ENCODE measurements at places on chromosomes 5 and 9. TPM values are rescaled to one million over a fixed set of nuclear protein-coding genes. Genes with fewer than 3 reads are reported as not detected.
A peak's percentile ranks its signal among the peaks of the same experiment; 100 is the strongest.

DNA sequence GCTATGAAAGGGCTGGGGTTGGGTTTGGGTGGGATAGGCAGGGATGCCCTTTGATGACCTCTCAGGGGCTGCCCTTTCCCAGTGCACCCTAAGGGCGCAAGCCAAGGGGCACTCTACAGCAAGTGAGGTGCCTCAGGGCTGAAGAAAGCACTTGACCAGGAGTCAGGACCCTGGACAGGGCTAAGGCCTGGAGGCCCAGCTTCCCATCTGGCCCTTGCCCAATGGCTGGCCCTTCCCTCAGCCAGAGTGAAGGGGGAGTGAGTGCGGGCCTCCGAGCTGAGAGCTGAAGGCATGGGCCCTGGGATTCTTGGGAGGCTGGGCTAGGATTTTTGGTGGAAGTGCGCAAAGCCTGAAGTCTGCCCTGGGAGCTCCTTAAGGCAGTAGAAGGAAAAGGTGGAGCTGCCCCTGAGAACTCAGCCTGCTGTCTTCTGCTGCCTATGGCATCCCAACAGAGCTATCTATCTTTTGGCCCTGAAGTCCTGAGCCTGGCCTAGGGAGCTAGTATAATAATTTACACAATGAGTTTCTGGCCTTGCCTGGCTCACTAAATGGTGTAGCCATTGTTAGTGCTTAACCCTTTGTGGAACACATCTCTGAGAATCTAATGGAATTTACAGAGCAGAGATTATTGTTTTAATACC lies 16.4 kb downstream of the JADE2 start:
- DNase-seq, result peak; percentile 46
- H3K4me1 ChIP-seq, result peaks cover 2% of the 10 kb centered on the region
- H3K36me3 ChIP-seq, result peaks cover 13% of the 10 kb centered on the region
- no peaks in the 10 kb centered on the region for H3K27me3 ChIP-seq
- no peak overlapping the region for H3K4me3 ChIP-seq
- H3K27ac ChIP-seq, result no peak overlapping the region

- no peak for DNase-seq
- H3K36me3 ChIP-seq, result no peaks in the 10 kb centered on the region
- no peak overlapping the region for H3K4me3 ChIP-seq
- no peaks in the 10 kb centered on the region for H3K4me1 ChIP-seq
- H3K27me3 ChIP-seq, result no peaks in the 10 kb centered on the region
- H3K27ac ChIP-seq, result no peak overlapping the region
Observed at GRCh38 chr9:23643656-23644258, 182.3 kb downstream of the ELAVL2 start.

- H3K27ac ChIP-seq, result no peak overlapping the region
- no peak overlapping the region for H3K4me3 ChIP-seq
- H3K36me3 ChIP-seq, result no peaks in the 10 kb centered on the region
- no peaks in the 10 kb centered on the region for H3K27me3 ChIP-seq
- no peaks in the 10 kb centered on the region for H3K4me1 ChIP-seq
Observed at GRCh38 chr9:11338130-11338529, 725.3 kb upstream of the PTPRD start.

GRCh38 chr9:36017278-36017677 lies 19.4 kb upstream of the RECK start:
- peak; percentile 44 for DNase-seq
- H3K36me3 ChIP-seq, result no peaks in the 10 kb centered on the region
- no peak overlapping the region for H3K4me3 ChIP-seq
- H3K4me1 ChIP-seq, result peaks cover 16% of the 10 kb centered on the region

DNA sequence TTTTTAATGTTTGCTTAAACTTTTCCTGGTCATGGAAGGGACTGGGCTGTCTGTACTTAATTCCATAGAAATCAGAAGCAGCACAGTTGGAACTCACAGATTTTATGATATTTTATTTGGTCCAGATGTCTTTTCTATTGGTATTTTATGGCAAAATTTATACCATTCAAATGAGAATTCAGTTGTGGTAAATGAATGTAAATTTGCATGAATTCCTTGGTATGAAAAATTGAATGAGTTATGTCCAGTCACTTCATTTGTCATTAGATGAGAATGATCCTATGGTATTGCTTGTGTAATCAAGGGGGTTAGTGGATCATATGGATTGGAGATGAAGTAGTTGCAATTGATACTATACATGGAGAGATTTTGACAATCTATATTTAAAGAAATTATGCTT lies 188.0 kb downstream of the KDM4C start:
- H3K27me3 ChIP-seq, result no peaks in the 10 kb centered on the region
- DNase-seq, result no peak
- H3K36me3 ChIP-seq, result no peaks in the 10 kb centered on the region
- no peak overlapping the region for H3K4me3 ChIP-seq
- H3K4me1 ChIP-seq, result peaks cover 28% of the 10 kb centered on the region
- no peak overlapping the region for H3K27ac ChIP-seq

DNA sequence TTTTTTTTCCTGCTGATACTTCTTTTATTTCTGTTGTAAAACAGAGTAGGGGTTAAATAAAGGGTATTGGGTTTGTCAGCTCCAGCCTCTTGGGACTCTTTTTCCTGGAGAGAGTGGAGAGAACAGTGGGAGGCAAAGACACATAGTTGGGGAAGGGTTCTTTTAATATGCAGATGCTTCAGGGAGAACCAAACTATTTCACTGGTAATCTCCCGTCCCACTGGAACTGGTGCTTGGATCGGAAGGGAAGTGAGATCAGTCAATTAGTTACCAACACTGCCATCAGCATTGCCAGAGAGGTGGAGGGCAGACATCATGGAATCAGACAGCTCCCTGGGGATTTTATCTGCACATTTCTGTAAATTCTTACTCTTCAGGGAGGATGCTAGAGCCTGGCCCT lies 47.6 kb upstream of the ELOVL7 start:
- H3K4me1 ChIP-seq, result no peaks in the 10 kb centered on the region
- no peak for DNase-seq
- H3K36me3 ChIP-seq, result peaks cover 8% of the 10 kb centered on the region

DNA sequence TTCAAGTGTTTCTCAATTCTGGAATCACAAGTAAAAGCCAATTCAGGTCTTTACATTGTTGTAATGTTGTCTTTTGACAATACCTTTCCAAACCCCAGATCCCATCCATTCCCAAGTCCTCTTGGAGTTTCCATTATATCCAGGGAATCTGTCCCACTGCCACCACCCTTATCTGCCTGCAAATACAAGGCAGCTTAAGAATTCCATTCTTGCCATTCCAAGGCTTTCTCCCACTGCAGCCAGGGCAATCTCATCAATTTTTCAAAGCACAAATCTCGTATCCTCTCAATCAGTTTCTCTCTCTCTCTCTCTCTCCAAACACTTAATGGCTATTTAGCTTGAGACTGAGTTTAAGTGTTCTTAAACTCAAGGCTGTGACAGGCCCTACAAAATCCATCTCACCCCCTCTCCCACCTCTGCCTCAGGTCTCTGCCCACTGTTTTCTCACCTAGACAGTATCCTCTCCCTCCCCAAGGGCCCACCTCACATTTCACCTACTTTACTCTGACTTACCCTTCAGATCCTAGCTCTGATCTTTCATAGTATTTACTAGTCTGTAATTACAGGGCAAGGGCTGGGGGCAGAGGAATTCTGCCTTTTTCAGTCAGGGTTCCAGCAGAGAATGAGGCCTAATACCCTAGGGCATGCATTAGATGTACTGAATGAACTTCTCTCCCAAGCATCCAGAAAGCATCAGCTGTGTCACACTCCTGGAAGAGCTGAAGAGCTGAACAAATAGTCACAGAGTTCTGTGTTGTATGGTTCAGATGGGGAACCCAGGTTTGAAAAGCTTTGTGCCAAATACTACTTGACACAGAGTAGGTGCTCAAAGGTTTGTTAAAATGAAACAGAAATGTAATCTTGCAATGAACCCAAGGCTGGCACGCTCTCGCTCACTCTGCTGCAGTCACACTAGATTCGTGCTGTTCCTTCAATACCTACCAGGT lies 46.0 kb downstream of the RAPGEF1 start:
- H3K27me3 ChIP-seq, result no peaks in the 10 kb centered on the region
- H3K4me3 ChIP-seq, result no peak overlapping the region
- DNase-seq, result no peak
- no peaks in the 10 kb centered on the region for H3K4me1 ChIP-seq
- no peak overlapping the region for H3K27ac ChIP-seq

DNA sequence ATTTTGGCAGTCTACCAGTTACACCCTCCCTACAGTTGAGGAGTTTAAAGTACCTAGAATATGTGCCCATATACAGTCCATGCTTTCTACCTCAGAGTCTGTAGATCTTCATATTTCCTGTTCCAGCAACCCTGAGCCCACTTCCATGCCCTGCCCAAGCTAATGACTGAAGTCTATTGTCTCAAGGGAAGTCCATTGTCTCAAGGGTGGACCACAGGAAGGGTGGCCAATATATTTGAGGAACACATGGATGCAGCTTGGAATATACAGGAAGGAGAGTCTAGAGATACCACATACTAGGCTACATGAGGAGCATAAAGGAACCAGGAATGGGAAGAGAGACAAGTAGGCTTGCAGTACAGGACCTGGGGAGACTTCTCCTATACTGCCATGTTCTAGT lies 274.4 kb downstream of the FER start:
- no peak overlapping the region for H3K4me3 ChIP-seq
- H3K27me3 ChIP-seq, result no peaks in the 10 kb centered on the region
- H3K36me3 ChIP-seq, result no peaks in the 10 kb centered on the region
- H3K4me1 ChIP-seq, result no peaks in the 10 kb centered on the region
- H3K27ac ChIP-seq, result no peak overlapping the region

DNA sequence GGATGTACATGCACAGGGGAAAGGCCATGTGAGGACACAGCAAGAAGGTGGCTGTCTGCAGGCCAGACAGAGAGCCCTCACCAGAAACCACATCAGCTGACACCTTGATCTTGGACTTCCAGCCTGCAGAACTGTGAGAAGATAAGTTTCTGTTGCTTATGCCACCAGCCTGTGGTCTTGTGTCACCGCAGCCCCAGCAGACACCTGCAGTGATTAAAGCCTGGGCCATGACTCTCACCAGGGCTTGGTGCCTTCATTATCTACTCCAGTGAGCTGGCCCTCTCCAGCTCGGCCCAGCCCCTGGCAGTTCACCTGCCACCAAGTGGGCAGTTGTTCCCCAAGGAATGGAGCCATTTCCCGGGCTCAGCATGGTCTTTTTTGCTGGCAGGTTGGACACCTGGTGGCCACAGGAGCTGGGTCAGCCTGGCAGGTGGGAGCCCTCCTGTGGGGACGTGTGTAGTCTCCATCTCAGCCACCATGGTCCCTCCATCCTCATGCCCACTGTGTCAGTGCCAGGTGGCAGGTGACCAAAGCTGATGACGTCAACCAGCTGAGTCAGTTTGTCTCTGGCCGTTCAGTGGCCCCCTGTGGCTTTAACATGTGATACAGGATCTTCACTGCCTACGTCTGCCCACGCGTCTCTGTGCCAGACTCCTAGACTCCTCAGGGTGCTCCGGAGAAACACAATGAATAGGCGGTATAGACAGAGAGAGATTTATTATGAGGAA lies 99.9 kb upstream of the PPP1R26 start:
- no peaks in the 10 kb centered on the region for H3K36me3 ChIP-seq
- no peak overlapping the region for H3K4me3 ChIP-seq
- H3K27me3 ChIP-seq, result peaks cover 9% of the 10 kb centered on the region
- H3K4me1 ChIP-seq, result no peaks in the 10 kb centered on the region
- peak; percentile 19 for DNase-seq

DNA sequence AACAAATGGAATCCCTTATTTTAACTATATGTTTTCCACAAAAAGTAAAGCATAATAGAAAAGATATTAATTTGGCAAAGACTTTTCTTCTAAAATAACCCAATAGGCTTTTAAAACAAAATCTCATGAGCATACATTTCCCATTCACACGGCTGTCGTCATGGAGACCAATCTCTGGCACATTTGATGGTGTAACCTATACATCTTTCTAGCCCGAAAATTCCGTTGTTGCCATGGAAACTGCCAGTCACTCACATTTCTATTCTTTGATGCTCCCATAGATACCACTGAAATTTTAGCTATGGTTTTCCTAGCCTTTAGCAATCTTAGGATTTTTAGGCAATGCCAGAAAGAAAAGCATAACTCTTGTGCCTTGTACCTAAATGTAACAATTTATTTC lies 262.9 kb upstream of the TRPM3 start:
- no peaks in the 10 kb centered on the region for H3K36me3 ChIP-seq
- no peak overlapping the region for H3K4me3 ChIP-seq
- DNase-seq, result no peak
- H3K4me1 ChIP-seq, result no peaks in the 10 kb centered on the region
- no peak overlapping the region for H3K27ac ChIP-seq
- H3K27me3 ChIP-seq, result peaks cover 15% of the 10 kb centered on the region

GRCh38 chr9:124969401-124969800 lies 28.5 kb upstream of the GOLGA1 start:
- no peaks in the 10 kb centered on the region for H3K36me3 ChIP-seq
- no peaks in the 10 kb centered on the region for H3K27me3 ChIP-seq
- H3K4me3 ChIP-seq, result no peak overlapping the region
- H3K27ac ChIP-seq, result no peak overlapping the region
- no peak for DNase-seq

DNA sequence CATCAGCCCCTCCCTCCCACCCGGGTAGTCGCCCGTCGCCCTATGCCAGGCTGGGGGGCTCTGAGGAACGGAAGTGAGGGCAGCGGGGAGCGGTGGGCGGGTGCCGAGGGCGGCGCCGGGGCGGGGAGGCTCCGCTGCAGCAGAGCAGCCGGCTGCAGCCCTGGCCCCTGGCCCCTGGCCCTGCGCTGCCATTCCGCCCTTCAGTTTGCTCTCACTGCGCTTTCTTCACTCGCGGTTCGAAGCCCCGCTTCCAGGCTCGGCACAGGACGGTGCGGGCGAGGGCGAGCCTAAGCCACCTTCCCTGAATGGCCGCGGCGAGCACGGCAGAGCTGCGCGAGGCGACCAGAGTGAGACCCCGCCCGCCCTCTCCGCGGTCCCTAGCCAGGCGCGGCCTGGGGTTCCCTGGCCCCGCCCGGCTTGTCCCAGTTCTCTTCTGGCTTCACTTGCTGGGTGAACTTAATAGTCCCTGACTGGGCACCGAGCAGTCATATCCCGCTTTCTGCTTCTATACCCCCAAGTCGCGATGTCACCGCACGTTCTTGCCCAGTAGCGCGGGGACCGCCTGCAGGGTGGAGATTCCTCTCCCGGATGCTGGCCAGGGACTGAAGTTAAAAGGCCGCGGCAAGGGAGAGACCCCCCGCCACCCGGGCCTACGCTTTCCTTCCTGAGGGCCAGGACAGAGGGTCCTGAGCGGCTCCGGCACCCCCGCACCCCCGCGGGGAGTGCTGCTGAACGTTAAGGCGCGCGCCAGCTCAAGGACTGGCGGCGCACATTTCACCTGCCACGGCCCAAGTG lies 623 bp upstream of the TRIM36 start:
- H3K36me3 ChIP-seq, result no peaks in the 10 kb centered on the region
- peak; percentile 57 for DNase-seq
- H3K27me3 ChIP-seq, result peaks cover 76% of the 10 kb centered on the region
- peak overlapping the region; percentile 84 for H3K4me3 ChIP-seq
- no peaks in the 10 kb centered on the region for H3K4me1 ChIP-seq
- no peak overlapping the region for H3K27ac ChIP-seq

CCDC171 gene
- 0.76 TPM for total RNA-seq

AK8 gene
- total RNA-seq, result 1.0 TPM

PPP3R2 gene
- total RNA-seq, result not detected

CARD9 gene
- not detected for total RNA-seq

SLC36A3 gene
- not detected for total RNA-seq

HK3 gene
- not detected for total RNA-seq

MARCOL gene
- total RNA-seq, result not detected

F2R gene
- total RNA-seq, result 5.3 TPM

CACFD1 gene
- total RNA-seq, result 8.5 TPM
